Activated CD4-positive, alpha-beta T cell treated with anti-CD3 and anti-CD28 coated beads for 24 hours (primary cell): ENCODE measurements at places on chromosomes 16 and 17.

GRCh38 chr16:680967-681745, 946 bp downstream of the STUB1 start:
- no peak for DNase-seq

DNA sequence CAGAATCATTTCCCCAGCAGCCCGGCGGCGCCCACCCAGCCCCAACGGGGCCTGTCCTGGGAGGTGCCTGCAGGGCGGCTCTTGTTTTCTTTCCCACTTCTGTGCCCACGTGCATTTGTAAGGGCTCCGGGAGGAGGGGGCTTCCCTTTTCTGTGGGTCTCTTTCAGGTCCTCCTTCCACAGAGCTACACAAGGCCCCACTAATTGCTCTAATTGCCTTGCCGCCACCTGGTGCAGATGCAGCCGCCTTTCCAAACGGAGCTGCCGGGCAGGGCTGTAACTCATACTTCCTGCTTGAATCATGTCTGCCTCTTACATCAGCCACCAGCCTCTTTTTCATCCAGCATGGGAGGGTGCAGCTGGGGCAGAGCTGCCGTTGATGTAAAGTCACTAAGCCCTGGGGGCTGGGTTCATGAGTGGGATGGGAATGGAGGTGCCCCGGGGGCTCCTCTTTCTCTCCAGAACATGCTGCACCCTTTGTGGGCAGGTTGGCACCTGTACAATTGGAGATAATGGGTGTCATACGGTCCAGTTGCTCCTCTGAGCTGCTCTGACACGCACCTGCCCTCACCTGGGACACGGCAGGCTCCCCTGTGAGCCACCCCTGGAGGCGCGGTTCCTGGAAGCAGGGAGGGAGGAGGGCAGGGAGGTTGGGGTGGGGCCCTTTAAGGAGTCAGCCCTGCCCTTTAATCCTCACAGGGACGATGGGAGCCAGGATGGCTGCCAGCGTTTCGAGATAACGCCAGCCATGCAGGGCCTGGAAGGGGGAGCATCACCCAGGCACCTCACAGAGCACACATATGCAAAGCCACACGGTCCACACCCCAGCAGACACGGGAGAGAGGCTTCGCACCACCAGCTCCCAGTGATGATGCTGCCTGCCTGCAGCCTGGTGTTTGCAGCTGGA, 41.1 kb upstream of the KLHDC4 start:
- DNase-seq: no peak

- no peak for DNase-seq
Measured at GRCh38 chr17:70661342-70662222, 492.2 kb downstream of the KCNJ2 start.

DNA sequence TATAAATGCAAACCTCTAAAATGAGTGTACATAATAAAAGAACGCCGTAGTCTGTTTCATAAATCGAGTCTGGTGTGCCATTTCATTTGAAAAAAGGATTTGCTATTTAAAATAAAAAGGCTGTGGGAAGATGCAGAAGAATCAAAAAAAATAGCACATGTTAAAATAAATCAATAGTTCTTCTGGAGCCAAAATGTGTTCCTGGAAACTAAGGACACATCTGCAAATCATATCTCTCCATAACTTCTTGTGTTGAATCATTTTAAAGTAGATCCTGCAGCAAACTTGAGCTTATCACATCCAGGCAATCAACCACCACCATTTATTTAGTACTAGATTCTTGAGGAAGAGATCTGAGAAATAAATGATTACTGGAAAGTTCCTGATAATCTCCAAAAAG, 29.0 kb downstream of the XPO6 start:
- no peak for DNase-seq
